ENCODE measurements at places on chromosomes 16 and 17.

GRCh38 chr17:40452216-40452787, 9.1 kb downstream of the IGFBP4 start:
- no peak for DNase-seq

DNA sequence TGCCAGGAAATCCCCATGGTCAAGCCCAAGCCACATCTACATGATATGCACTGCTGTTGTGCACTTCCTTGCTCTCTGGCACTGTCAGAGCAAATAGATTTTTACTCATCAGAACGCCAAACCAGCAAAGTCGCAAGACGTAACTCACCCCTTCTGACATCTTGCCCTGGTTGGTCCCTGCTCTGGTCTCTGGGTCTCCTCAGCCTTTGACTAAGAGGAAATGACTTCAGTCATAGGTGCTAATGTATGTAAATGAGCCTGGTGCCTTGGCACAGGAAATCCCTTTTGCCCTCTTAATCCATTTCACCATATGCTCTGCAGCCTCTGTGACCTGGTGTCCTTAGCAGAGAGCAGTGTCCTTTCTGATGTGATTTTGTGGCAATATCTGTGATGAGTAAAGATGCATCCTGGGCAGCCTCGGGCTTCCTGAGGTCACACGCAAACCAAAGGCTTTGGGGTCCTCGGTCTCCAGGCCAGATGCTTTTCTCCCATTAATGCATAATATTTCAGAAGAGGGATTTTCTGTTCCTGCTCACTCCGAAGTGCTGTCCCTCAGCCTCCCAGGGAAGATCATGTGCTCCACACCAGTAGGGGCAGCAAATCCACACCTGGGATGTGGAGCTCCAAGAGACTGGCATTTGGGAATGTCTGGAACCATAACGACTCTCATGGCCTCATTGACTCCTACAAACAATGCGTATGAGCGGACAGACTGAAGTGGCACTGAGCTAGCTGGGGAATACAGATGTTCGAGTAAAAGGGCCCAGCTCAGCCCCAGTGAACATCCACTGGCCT, 66.9 kb downstream of the GP2 start:
- DNase-seq = no peak

GRCh38 chr16:3716831-3717234, 491 bp downstream of the TRAP1 start:
- peak; percentile 37 for DNase-seq

DNA sequence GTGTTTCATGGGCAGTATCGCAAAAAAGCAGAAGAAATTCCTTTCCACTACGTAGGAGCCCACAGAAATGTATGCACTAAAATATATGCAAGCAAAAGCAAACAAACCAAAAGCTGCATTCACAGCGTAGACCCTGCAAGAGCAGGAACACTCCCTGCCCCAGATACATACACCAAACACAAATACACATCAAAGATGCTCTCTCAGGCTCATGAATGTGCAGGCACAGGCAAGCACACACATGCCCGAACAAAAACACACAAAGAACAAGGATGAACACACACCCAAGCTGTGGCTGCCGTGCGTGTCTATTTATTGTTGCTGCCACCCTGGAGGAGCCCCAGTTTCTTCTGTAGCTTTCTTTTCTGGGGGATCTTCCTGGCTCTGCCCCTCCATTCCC, 1.7 kb downstream of the NUPR1 start:
- no peak for DNase-seq

- DNase-seq = no peak
These were observed 5.0 kb upstream of the DUS1L start for GRCh38 chr17:82070611-82071010.

- DNase-seq = no peak
These were observed 358.7 kb upstream of the MAF start for GRCh38 chr16:79959226-79959625.
